ENCODE measurements at places on chromosomes 16 and 17. TPM values are rescaled to one million over a fixed set of nuclear protein-coding genes. Genes with fewer than 3 reads are reported as not detected.

DNA sequence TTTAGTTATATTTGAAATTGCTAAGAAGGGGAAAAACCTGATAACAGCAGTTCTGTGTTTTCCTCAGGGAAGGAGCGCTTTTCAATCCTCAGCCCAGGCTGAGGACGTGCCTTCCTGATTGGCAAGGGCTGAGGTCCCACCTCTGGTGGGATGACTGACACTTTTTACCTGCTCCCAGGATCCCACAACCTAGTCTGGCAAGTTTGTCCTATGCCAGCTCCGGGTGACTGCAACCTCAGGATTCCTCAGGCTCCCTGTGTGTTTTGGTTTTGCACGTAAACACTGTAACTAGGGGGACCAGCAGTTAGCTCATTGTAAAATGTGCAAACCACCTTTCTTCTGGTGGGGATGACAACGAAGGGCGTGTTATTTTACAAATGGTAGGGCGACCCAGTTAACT, 7.5 kb downstream of the MARCHF10 start:
- DNase-seq = no peak

- no peak for DNase-seq
Observed at GRCh38 chr16:67100569-67101310, 9.0 kb upstream of the PHAF1 start.

GRCh38 chr16:78324649-78325285, 225.3 kb downstream of the WWOX start:
- DNase-seq = no peak

DNA sequence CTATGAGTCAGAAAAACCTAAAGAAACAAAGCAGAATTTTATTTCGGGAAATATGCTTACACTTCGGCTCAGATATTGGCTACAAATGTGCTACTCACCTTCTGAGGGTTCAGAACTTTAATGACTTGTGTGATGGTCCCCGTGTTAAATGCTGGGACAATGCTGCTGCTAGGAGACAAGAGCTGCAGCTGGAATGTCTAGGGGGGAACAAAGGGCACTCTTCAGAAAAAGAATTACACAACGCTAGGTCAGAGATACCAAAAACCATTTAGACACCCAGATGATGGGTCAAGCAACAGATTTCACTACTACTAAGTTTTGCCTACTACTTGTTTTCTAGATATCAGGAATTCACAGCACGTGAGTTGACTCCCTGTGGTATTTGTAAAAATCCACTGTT, 10.0 kb upstream of the PHLPP2 start:
- DNase-seq = no peak

DNA sequence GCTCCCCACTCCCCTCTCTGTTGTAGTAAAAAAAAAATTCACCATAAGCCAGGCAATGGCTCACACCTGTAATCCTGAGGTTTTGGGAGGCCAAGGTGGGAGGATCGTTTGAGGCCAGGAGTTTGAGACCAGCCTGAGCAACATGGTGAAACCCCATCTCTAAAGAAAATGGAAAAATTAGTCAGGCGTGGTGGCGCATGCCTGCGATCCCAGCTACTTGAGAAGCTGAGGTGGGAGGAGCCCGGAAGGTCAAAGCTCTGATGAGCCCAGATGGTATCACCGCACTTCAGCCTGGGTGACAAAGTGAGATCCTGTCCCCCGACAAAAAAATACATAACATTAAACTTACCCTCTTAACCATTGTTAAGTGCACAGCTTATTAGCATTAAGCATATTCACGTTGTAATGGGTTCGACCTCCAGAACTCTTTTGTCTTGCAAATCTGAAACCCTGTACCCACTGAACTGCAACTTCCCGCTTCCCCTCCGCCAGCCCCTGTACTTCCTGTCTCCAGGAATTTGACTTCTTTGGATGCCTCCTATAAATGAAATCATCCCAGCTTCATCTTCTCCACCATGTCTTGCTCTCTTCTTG, 66.8 kb downstream of the CRISPLD2 start:
- DNase-seq = no peak

DNA sequence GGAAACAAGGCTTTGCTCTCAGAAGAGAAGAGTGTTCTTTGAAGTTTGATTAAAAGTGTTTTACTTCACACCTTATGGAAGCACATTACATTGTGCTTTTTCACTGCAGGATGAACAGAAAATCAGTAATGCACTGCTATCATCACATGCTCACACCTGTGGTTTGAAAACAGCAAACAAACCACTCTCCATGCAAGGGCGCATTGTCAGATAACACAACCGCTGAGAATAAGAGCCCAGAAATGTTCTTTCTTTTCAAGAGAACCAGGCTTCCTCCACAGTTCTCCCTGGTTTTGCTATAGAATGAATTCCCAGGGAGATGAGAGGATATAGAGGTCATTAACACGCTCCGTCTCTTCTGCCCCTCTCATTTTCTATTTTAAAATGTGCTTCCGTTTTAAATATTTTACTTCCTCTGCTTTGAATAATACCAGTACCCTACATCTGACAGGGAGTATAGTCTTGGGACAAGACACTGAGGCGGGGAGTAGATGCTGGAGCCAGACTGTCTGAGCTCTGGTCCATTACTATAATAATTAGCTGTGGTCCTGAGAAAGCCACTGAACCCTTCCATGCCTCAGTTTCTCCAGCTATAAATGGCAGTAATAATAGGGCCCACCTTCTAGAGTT, 71.6 kb downstream of the CDK5R1 start:
- DNase-seq = no peak

DNA sequence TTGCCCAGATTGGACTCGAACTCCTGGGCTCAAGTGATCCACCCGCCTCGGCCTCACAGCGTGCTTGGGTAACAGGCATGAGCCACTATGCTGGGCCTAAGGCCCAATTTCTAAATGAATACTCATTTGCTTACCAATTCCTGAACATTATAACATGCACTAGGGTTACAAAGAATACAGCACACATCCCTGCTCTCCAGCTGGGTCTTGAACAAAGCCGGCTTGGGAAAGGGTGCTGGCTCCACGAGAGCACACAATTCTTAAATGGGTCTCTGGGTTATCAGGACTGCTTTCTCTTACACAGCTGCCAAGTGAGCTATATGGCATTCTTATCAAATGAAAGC, 58.3 kb downstream of the HIC1 start:
- no peak for DNase-seq

Gene RASL10B
- total RNA-seq = 6.9 TPM

Gene NHLRC4
- 0.41 TPM for total RNA-seq

DNA sequence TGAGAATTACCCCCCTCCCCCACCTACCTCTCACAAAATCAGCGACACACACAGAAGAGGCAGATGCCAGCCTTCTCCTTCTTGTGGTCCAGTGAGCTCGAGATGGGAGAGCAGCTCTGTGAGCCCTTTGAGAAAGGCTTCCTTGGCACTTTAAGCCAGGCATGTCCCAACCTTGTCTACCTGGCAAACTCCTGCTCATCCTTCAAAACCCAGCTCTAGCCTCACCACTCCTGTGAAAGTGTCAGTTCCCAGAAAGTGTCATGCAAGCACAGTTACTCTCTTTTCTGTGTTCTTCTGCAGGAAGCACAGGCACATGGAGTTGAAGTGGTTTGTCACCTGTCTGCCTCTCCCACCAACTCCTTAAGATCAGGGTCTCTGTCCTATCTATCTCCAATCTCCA, 1.6 kb downstream of the TMEM98 start:
- DNase-seq = no peak

Gene SRL
- under 0.01 TPM for total RNA-seq

GRCh38 chr16:50463581-50464324, 84.4 kb upstream of the NKD1 start:
- no peak for DNase-seq

Gene P4HB
- total RNA-seq = 66.0 TPM

GRCh38 chr17:30368912-30369720, 9.6 kb upstream of the CPD start:
- DNase-seq = no peak

Gene SP2
- 0.82 TPM for total RNA-seq

Gene AANAT
- total RNA-seq = not detected

DNA sequence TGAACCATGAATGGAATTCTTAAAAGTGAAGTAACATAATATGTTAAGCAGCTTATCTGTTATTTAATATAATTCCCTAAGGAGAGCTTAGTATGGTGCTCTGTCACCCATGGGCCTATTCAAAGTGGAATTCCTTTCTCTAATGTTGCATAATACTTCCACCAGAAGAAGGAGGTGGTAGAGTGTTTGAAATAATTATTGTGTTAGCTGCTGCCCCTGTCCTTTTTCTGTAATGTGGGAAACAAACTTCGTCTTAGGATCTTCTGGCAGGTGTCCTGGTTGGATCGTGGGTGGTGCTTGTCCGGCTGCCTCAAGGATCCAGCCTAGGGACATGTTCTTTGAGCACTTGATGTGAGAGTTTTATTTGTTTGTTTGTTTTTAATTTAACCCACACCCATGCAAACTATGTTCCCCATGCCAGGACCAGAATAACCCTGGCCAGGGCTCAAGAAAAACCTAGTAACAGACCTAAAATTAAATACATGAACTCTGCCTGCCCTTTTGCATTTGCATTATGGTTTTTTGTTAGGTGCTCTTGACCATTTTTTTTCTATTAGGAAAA, 46.1 kb downstream of the ZNRF1 start:
- DNase-seq = no peak

DNA sequence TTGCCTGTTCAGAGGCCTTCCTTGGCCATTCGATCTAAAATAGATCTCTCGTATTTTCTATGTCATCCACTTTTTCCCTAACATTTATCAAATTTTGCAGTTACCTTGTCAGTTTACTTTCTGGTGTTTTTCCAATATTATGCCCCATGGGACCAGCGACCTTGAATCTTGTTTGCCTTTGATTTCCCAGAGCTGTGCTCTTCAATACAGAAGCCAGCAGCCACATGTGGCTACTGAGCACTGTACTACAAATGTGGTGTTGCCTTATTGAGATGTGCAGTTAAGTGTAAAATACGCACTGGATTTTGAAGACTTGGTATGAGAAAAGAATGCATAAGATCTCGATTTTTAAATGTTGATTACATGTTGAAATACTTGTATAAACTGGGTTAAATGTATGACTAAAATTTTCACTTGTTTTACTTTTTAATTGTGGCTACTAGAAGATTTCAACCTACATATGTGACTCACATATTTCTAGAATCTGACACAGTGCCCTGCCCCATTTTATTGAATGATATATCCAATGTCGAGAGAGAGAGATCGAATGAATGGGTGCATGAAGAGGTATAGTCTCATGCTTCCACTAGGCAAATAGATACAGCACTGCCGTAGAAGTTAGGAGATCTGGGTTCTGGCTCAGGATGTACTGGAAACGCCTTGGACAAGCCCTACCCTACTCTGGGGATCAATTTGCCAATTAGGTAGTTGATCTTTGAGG, 824 bp upstream of the PSME3 start:
- DNase-seq = no peak

Gene KRT222
- total RNA-seq = 5.7 TPM

GRCh38 chr17:67477687-67478086, 100.6 kb downstream of the PITPNC1 start:
- no peak for DNase-seq

GRCh38 chr17:29255926-29256522, 9.4 kb downstream of the CRYBA1 start:
- DNase-seq = no peak

- DNase-seq = no peak
Observed at GRCh38 chr16:11890231-11890965, 25.4 kb downstream of the GSPT1 start.

DNA sequence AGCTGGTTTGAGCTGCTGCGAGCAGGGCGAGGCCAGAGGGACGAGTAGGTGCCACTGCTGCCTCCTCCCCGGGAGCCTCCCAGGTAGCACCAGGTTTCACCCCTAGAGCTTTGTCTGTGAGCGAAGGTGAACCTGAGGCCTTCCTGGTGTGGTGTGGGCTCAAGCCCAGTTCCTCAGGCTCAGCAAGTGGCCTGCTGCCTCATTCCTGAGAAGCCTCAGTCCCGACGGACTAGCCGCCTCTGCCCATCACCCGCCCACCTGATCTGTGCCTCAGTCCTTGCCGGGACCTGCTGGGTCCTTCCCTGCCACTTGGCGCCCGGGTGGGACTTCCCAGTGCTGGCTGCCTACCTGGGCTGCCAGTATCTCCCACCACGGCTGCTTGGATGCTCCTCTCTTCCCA, 1.7 kb downstream of the NLRC3 start:
- no peak for DNase-seq

DNA sequence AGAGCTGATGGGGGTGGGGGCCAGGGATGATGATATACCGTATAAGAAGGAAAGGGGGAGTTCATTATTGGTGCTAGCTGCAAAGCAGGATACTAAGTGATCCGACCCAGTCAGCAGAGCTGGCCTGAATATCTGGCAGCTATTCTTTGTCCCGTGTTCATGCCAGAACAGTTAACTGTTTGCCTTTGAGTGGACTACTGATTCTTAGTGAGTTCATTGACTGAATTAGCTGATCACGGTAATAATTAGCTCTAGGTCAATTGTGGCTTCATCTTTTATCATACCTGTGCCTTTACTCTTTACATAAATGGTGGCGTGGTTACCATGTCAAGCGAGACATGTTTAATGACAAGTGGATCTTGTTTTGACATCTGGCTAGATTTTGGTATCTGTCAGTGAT, 5.3 kb downstream of the KPNB1 start:
- DNase-seq = no peak

- DNase-seq = no peak
Observed at GRCh38 chr16:11329071-11329491, 16.2 kb upstream of the RMI2 start.

DNA sequence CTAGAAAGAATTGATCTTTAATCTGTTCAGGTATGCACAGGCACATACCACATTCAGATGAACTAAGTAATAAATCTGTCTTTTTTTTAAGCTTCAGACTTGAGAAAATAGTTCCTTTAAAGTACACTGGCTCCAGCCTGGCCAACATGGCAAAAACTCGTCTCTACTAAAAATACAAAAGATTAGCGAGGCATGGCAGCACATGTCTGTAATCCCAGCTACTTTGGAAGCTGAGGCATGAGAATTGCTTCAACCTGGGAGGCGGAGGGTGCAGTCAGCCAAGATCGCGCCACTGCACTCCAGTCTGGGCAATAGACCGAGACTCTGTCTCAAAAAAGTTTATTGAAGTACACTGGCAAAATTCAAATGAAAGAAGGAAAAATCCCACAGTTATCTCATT, 111.0 kb upstream of the NETO2 start:
- no peak for DNase-seq

Gene PDE6G
- not detected for total RNA-seq

GRCh38 chr16:85104821-85105391, 7.4 kb downstream of the CIBAR2 start:
- DNase-seq = no peak

Data from frontal cortex (tissue), 4 donors.